ENCODE measurements at places on chromosomes 13 and 19. TPM values are rescaled to one million over a fixed set of nuclear protein-coding genes. Genes with fewer than 3 reads are reported as not detected.

Gene ZNF415
- 24.3 TPM for total RNA-seq

Gene FUZ
- 21.7 TPM for total RNA-seq

Gene PLIN5
- 2.0 TPM for total RNA-seq

Gene URAD
- total RNA-seq: not detected

Gene ZNF28
- 35.1 TPM for total RNA-seq

Gene FUT6
- total RNA-seq: not detected

Gene ZNF529
- total RNA-seq: 57.9 TPM

Gene CD79A
- not detected for total RNA-seq

Gene CGB3
- not detected for total RNA-seq

Gene ERICH6B
- not detected for total RNA-seq

Gene CYP2F1
- not detected for total RNA-seq

Gene PRKCSH
- 60.2 TPM for total RNA-seq

Gene ZNF541
- total RNA-seq: not detected

Gene ZNF208
- under 0.01 TPM for total RNA-seq

Gene LIG1
- 22.3 TPM for total RNA-seq

Gene KRTDAP
- total RNA-seq: not detected

Gene DIAPH3
- total RNA-seq: 5.8 TPM

Gene OLFM4
- 1.1 TPM for total RNA-seq

Gene NCAN
- total RNA-seq: 161 TPM

Data from occipital lobe (tissue), 3 donors.